ENCODE measurements at places on chromosomes 7 and 10.

DNA sequence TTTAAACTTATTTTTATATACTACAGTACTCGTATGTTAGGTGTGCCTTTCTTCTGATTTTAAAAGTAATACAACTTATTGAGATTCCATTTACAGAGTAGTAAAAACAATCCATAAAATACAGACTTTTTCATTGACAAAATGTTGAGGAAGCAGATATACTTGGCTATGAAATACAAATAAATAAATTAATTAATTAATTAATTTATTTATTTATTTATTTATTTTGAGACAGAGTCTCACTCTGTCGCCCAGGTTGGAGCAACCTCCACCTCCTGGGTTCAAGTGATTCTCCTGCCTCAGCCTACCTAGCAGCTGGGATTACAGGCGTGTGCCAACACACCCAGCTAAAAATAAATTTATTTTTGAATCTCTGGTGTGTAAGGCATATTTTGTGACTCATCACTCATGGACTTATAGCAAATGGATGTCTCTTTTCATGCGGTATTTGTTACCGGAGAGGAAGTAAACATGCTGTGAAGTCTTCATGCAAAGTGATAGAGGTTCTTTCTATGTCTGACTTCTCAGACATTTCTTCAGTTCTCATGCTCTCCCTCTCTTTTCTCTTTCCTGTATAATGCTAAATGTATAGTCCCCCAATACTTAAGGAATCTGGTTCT is 20.2 kb upstream of the SRPK2 start:
- no peak for DNase-seq
- H3K27me3 ChIP-seq: no peaks in the 10 kb centered on the region
- H3K4me1 ChIP-seq: no peaks in the 10 kb centered on the region
- no peak overlapping the region for H3K27ac ChIP-seq
- no peak overlapping the region for H3K4me3 ChIP-seq

DNA sequence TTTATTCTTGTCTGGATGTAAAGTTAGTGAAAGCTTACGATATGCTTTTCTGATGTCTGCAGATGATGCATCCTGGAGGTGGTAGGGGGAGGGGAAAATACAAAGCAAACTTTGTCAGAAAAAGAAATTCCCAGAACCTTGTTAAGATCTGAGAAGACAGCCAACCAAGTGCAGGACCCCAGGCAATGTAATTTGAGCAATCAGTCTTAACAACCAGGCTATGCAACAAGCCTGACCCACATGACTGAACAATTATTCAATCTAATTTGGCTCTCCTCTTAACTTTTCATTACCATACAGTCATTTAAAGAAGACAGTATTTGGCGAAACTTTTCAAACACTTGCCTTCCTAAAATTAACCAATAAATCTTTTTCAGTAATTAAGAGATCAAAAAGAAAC is 74.5 kb downstream of the DNAJC1 start:
- H3K36me3 ChIP-seq: no peaks in the 10 kb centered on the region
- H3K4me1 ChIP-seq: no peaks in the 10 kb centered on the region
- no peak for DNase-seq
- no peaks in the 10 kb centered on the region for H3K27me3 ChIP-seq
- H3K27ac ChIP-seq: no peak overlapping the region

GRCh38 chr10:24034571-24034970 is 174.4 kb upstream of the KIAA1217 start:
- H3K4me1 ChIP-seq: no peaks in the 10 kb centered on the region
- H3K27ac ChIP-seq: no peak overlapping the region
- no peaks in the 10 kb centered on the region for H3K27me3 ChIP-seq
- H3K36me3 ChIP-seq: no peaks in the 10 kb centered on the region

DNA sequence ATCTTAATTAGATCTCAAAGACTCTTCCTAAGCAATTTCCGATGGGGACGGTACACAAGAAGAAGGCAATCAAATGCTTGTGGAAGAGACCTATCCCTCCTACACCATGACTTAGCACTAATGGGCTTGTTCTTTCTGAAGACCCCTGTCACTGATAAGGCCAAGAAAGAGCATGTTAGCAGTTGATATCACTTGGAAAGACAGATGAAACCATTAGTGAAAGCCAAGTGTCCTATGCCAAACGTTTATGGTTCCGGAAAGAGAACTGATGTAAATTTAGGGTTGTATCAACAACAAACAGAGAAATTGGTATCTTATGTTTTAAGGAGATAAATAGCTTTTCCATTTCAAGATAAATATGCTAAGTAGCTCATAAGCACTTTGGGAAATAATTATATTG is 6.5 kb downstream of the UROS start:
- no peak overlapping the region for H3K4me3 ChIP-seq
- no peaks in the 10 kb centered on the region for H3K36me3 ChIP-seq
- no peak overlapping the region for H3K27ac ChIP-seq
- H3K4me1 ChIP-seq: peaks cover 8% of the 10 kb centered on the region

GRCh38 chr7:134154581-134155130 is 27.5 kb downstream of the LRGUK start:
- no peak overlapping the region for H3K27ac ChIP-seq
- H3K36me3 ChIP-seq: no peaks in the 10 kb centered on the region
- no peaks in the 10 kb centered on the region for H3K4me1 ChIP-seq
- H3K27me3 ChIP-seq: no peaks in the 10 kb centered on the region

DNA sequence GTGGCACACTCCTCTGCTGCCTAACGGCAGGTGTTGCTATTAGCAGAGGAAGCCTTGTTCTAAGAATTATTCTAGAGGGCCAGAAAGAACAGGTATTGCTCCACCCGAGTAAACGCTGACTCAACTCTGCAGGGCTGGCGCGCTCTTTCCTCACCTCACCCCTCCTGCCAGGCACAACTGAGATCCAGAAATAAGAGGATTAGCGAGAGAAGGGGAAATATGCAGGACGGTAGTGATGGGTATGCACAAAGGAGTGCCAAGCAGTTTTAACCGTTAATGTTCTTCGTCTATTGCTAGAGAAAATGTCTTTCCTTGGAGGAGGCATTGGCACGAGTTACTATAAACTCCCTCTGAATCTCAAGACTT is 369 bp upstream of the SCIN start:
- H3K27ac ChIP-seq: no peak overlapping the region
- H3K27me3 ChIP-seq: no peaks in the 10 kb centered on the region
- H3K4me1 ChIP-seq: no peaks in the 10 kb centered on the region
- H3K36me3 ChIP-seq: no peaks in the 10 kb centered on the region
- no peak for DNase-seq

DNA sequence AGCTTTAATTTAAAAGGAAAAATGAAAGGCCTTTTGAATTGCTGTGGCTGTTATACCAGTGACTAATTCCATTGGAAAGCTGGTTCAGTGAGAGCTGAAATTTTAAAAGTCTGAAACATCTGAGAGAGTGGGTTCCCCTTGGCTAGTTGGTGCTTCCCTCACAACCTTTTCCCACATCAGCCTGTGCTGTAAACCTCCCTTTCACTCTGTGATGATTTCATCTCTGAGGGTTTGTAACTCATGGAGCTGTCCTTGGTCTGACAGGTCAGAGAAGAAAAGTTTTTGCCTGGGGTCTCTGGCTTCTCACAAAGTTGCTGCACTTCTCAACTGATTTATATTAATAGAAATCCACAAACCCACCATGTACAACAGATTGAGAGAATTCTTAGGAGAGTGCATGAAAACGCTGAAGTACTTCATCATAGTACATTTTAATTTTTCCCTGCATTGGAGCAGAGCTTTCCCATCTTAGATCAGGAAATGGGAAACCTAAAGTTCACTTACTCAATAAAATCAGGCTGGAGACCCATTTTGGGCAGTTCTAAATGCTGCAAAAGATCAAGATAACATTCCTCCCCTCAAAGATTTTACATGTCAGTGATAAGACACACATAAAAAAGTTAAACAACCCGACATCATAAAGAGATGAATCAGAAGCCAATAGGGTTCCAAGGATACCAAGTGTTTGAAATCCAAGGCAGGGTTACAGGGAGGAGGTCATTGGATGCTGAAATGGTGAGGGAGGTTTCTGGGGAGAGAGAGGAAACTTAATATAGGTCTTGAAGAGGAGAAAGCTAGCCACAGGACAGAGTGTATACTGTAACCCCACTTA is 157.0 kb upstream of the MKLN1 start:
- no peaks in the 10 kb centered on the region for H3K4me1 ChIP-seq
- no peaks in the 10 kb centered on the region for H3K27me3 ChIP-seq
- H3K36me3 ChIP-seq: no peaks in the 10 kb centered on the region
- H3K4me3 ChIP-seq: no peak overlapping the region
- DNase-seq: no peak

DNA sequence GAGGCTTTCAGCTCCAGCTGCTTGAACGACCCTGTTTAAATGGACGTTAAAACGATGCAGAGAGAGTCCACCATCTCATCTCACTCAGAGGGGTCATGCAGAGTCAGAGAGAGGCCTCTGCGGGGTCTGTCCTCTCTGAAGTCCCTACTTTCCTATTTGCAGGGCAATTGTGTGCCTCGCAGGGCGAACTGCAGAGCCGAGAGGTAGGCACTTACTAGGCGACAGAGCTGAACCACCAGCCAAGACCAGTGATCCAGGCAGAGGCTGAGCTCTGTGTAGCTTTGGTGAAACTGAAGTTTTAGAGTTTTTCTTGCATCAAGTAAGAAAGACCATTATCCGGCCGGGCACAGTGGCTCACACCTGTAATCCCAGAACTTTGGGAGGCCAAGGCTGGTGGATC is 64.1 kb upstream of the CUX1 start:
- no peaks in the 10 kb centered on the region for H3K36me3 ChIP-seq
- no peaks in the 10 kb centered on the region for H3K27me3 ChIP-seq
- H3K4me3 ChIP-seq: no peak overlapping the region
- no peak overlapping the region for H3K27ac ChIP-seq
- no peaks in the 10 kb centered on the region for H3K4me1 ChIP-seq

- no peak overlapping the region for H3K4me3 ChIP-seq
- no peak overlapping the region for H3K27ac ChIP-seq
- H3K4me1 ChIP-seq: peaks cover 49% of the 10 kb centered on the region
- no peak for DNase-seq
- H3K27me3 ChIP-seq: no peaks in the 10 kb centered on the region
Observed at GRCh38 chr10:109966961-109967738, 40.6 kb upstream of the ADD3 start.

DNA sequence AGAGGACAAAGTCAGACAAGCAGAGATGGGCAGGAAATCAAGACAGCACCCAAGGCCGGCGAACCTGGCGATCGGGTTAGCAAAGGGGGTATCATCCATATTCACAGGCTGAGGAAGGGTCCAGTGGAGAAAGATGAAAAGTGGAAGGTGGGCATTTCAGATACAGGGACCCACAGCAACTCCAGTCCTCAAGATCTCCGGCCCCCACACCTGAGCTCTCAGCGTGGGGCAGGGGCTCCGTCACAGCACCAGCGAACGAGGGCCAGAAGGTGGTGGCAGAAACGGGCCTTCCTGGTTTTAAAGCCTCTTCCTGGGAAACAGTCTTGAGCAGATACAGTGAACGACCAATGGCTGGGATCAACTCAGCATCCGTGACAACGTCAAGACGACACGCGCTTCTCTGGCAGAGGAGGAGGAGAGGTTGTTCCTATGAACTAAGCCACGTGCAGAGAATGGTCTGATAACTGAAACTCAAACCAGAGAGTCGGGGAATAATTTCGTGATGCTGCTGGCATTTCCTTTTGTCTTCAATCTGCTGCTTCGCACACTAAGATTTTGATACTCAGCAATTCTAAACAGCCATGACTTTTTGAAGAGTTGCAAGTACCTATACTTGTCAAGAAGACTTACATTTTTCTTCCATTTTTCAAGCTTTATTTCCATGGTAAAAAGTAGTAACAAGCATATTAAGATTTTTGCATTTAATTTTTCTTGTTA is 219.8 kb downstream of the ZMYND11 start:
- H3K4me1 ChIP-seq: no peaks in the 10 kb centered on the region
- no peaks in the 10 kb centered on the region for H3K27me3 ChIP-seq
- H3K4me3 ChIP-seq: no peak overlapping the region
- H3K27ac ChIP-seq: no peak overlapping the region
- H3K36me3 ChIP-seq: peaks cover 5% of the 10 kb centered on the region

GRCh38 chr10:98295401-98295811 is 27.4 kb upstream of the LOXL4 start:
- H3K27ac ChIP-seq: no peak overlapping the region
- DNase-seq: no peak
- no peaks in the 10 kb centered on the region for H3K27me3 ChIP-seq

- no peaks in the 10 kb centered on the region for H3K27me3 ChIP-seq
- no peak for DNase-seq
- H3K27ac ChIP-seq: no peak overlapping the region
- no peak overlapping the region for H3K4me3 ChIP-seq
- no peaks in the 10 kb centered on the region for H3K4me1 ChIP-seq
Observed at GRCh38 chr10:63584725-63585035, 63.5 kb downstream of the REEP3 start.

Measured in pancreas (tissue), 10 donors.